ENCODE measurements at places on chromosomes 7 and 10.

DNA sequence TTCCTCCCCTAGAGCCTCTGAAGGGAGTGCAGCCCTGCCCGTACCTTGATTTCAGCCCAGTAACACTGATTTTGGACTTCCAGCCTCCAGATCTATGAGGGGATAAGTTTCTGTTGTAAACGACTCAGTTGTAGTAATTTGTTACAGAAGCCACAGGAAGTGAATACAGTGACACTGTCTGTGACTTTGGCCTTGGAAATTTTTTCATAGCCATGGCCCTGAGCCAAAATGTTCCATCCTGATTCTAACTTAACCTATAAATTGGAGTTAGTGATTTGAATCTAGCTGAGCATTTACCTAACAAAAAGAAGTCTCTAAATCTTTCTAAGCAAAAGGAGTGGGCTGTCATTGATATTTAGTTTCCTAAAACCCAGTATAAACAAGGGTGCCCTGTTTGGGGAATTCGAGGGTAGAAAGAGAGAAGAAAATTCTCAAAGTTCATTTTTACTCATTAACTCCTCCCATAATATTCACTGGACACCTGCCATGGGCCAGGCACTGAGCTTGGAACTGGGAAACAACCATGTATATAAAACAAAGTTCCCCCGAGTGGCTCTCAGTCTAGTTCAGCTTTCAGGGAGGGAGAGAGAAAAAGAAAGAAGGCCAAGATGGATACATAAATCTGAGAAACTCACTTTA, 162.3 kb downstream of the SKIDA1 start:
- DNase-seq = no peak

GRCh38 chr10:76353237-76353851, 921.9 kb downstream of the LRMDA start:
- no peak for DNase-seq

DNA sequence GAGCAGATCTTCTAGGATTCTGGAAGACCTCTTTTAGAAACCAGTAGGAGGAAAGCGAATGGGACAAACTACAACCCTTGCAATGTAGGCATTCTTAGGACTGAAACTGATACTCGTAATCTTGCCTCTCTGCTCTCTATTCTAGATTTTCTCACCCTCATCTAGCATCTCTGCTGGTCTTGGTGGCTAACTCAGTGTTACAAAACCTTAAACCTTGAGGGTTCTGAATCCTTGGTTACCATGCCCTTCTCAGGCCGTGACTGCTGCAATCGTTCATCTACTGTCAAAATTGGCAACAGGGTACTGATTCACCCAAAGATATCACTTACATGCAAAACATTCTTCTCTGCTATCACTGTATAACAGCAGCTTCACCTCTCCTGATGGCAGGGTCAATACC, 55.2 kb downstream of the SAMD9 start:
- no peak for DNase-seq

GRCh38 chr7:64849250-64849923, 53.7 kb upstream of the ZNF273 start:
- no peak for DNase-seq

DNA sequence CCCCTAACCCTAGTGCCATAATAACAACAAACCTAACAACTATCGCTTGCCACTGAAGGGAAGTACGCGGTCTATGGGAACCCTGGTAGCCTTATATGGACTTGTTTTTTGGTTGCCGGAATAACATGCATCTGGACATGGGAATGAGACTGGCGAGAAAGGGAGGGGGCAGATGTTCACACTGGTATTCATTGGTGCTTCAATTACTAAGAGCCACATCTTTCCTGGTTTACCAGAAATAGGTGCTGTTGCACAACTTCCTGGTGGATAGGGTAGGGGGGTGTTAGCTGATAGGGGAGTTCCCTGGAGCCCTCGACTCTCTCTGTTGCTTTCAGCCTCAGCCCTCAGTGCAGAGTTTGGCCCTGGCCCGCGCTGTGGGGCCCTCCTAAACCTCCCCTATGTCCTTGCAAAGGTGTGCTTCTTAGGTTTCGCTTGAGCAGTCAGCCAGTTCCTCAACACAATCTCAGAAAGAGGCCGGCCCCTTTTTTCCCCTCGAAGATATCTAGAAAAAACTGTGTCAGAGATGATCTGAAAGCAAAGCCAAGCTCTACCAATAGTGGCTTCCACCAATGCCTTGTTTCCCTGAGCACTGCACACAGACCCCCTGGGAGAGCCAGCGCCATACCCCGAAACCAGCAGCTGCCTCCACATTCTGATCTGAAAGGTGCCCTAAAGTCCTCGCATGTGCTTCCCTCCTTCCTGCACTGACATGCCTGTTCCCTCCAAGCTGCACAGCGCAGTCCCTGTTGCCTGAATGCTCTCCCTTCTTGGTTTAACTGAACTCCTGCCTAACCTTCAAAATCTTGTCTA, 13.5 kb downstream of the TBXAS1 start:
- DNase-seq = no peak

- no peak for DNase-seq
Measured at GRCh38 chr7:55366461-55367070, 1.4 kb downstream of the LANCL2 start.

- no peak for DNase-seq
Measured at GRCh38 chr10:79007421-79008319, 61.1 kb upstream of the ZMIZ1 start.

GRCh38 chr10:31808258-31809218, 120.1 kb downstream of the ARHGAP12 start:
- no peak for DNase-seq

GRCh38 chr7:50312250-50313162, 8.0 kb downstream of the IKZF1 start:
- no peak for DNase-seq

DNA sequence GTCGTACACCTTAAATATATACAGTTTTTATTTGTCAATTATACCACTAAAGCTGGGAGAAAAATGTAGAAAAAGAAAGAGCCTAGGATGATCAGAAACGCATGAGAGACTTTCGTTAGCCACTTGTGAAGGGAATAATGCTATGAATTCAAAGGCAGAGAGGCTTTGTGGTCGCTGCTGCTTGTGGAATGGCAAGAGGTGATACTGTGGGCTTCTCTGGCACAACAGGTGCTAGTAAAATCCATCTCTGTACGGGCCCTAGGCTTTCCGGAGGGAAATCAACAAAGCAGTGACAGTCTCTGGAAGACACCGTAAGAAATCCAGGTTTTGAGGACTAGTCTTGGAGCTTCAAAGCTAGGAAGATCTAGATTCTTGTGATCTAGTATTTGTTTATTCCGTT, 52.6 kb downstream of the LRRC72 start:
- DNase-seq = no peak

All from stimulated activated CD8-positive, alpha-beta memory T cell treated with anti-CD3 and anti-CD28 coated beads, Interleukin-7, amount 100 ng/mL, for 48 hours (primary cell).